ENCODE measurements at places on chromosomes 12 and 14.

DNA sequence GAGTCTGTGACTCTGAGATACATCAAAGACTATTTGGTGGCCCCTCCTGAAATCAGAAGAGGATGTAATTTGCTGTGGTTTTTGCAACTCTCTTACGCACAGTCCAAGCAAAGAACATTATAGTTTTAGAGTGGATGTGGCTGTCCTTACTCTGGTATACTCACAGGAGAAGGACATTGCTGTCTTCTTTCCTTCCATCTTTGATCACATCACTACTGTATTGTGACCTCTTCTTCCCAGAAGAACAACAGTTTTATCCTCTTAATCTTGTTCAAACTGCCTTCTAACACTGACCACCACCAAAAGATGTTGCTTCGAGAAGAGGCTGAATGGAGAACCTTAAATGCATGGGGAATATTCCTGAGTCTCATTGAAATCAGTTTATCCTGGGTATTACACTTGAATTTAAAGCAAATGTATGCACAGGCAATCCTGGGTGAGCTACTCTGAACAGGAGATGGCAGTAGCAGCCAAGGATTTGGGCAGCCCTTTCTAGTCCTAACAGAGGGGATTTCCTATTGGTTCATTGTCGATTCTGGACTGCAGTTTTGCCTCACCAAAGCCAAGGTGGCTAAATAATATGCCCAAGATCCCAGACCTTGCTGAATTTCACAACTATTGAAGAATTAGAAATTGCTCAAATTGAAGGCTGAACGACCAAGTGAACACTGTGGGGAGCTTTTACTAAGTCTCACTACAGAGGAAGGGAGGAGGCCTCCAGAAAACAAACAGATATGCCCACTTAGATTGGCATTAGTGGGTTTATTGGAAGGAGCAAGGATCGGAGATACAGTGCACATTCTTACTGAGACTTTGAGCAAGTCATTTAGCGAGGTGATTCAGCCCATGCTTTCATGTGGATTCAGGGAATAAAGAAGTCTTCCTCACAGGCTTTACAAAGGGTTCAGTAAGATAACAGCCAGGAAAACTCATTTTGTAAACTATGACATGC lies 282.8 kb downstream of the PAWR start:
- peak; percentile 25 for DNase-seq

DNA sequence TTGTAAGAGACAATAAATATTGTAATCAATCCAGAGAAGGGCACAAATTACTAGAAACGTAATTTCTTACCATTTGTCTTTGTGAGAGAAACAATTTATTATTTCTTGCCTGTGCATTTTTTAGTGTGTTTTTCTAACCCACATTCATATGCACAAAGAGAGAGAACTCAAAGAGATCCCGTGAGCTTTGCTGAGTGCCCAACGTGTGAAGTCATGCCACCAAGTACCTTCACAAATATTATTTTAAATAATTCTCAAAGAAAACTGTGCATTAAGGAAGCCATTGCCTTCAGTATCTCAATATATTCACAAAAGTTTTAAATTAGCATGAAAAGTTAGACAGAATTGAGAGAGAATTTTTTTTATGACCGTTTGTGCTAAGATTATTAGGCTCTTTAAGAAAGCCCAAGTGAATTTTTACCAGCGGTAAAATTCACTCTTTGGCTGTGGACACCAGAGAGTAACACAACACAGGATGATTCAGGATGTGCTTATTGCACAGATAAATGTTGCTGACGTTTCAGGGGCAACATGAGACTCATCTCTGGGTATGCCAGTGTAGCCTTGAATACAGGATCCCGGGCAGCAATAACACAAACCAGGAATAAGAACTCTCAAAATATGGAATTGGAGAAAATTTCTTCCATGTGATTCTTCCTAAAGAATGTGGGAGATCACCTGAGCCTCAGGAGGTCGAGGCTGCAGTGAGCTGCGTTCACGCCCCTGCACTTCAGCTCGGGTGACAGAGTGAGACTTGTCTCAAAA lies 2.9 kb downstream of the ARHGDIB start:
- DNase-seq, result no peak

- DNase-seq, result no peak
Observed at GRCh38 chr14:71730471-71730870, 201.8 kb upstream of the RGS6 start.

DNA sequence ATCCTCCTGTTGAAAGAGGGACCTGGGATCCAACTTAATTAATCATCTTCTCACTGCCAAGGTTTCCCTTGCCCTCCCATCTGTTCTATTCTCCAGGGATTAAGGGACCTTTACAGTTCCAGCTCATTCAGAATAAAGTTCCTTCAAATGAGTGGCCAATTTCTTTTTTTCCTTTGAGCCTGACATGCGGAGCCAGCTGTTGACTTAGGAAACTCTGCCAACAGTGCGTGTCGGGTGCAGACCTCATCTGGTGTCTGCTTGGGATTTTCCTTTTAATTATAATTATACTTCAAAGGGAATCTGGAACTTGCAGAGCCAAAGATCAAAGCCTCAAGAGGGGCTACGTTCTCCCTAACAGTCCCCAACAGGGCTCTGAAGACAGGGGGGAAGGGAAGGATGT lies 64.8 kb downstream of the CCDC60 start:
- no peak for DNase-seq

DNA sequence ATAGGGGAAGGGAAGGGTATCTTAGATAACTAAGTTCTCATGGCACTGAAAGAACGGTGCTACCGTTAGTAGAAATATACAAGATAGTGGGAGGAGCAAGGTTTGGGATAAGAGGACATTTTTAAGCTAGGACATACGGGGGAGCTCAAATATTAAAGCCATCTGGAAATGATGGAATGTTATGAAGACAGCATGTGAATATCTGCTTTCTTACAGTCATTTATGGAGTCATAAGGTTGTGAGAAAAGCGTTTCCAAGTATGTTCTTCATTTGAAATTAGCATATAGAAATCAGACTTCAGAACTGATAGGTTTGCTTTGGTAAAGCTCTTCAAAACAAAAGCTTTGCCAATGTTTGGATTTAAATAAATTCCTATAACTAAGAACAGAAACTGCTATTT lies 62.3 kb downstream of the OTOGL start:
- DNase-seq, result no peak

- DNase-seq, result no peak
Observed at GRCh38 chr14:36295642-36296627, 24.5 kb downstream of the MBIP start.

- no peak for DNase-seq
Observed at GRCh38 chr12:14993537-14994266, 20.9 kb downstream of the PDE6H start.

DNA sequence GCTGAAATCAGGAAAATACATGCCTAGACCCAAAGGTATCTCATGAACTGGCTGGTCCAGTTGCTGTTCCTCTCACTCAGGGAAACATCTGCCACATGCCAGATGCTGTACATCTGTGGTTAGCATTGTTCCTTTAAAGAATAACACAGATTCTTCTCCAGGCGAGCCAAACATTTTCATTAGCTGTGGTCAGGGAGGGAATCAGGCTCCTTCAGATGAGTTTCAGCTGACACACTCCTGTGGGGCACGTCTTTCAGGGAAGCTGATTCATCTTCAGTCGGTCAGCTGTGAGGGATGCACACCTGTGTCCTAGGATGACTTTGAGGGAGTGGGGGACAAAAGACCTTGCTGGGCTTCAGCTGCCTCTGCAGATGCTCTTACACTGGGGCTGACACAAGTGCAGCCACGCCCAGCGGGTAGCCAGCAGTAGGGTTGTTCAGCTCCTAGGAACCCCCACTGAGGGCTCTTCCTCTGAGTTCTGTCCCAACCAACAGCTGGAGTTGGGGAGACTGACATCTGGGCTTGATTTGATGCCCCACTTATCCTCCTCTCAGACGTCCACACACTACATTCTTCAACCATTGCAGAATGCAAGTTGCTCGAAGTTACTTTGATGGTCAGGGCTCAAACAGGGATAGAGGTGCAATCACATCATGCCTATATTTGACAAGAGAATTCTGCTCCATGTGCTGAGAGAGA lies 155.0 kb downstream of the NUAK1 start:
- DNase-seq, result no peak

- DNase-seq, result no peak
Observed at GRCh38 chr14:58055497-58056010, 96.5 kb downstream of the ARMH4 start.

DNA sequence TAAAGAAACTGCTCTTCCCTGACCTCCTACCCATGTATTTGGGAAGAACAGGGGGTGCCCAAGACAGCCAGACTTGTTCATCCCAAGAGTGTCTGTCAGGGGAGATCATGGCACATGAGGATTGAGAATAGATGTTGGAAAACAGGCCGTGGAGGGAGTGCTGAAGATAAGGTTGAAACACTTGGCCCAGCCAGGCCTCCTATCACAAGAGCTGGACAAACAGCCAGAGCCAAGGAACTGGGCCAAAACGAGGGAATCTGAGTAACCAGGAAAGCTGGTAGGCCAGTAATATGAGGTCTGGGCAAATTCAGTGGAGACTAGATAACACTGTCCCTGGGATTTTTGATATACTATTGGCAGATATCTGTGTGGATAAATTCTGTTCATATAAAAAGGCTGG lies 161.7 kb downstream of the TMX1 start:
- DNase-seq, result no peak

DNA sequence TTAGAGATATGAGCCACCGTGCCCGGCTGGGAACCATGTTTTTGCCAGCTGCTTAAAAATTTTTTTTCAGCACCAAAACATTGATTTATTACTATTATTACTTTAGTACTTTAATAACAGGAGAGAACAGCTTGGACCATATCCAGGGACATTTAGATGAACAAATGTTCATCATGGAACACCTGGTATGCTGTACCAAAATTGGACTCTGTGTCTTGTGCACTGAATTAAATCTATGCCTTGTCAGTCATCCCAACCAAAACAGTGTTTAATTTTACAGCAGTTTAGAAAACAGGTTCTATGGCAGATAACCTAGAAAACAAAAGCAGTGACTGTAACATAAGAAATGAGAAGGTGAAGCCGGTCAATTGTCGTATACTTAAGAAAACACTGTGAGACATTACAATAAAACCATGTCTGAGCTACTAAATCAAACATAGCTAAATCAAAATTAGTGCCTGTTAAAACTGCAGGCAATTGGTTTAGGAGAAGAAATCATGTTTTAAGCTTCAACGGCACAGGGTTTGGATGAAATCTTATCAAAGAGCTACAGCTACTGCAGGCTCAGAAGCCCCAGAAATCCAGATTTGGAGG lies 58.2 kb upstream of the PYGL start:
- no peak for DNase-seq

GRCh38 chr12:31929027-31929526 lies 30.1 kb upstream of the RESF1 start:
- no peak for DNase-seq

DNA sequence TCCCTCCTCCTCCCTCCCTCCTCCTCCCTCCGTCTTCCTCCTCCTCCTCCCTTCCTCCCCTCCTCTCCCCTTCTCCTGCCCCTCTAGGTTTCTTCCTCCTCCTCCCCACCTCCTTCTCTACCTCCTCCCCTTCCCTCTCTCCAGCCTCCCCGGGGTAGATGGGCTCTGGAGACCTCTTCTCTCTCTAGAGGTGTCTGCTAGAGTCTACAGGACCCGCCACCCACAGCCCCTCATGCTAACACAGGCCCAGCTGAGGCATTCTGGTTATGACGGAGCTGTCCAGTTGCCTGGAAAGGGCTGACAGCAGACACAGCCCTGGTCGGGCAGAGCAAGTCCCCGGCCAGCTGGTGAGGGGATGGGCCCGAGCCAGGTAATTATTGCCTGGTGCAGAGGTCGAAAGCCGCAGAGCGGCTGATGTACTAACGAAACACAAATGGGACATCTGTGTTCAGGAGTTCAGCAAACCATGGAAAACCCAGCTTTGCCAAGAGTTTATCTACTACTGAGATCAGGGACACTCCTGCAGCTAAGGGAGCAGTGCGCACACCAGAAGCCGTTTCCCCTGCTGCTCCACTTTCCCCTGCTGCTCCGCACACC lies 96.2 kb downstream of the PAPOLA start:
- no peak for DNase-seq

DNA sequence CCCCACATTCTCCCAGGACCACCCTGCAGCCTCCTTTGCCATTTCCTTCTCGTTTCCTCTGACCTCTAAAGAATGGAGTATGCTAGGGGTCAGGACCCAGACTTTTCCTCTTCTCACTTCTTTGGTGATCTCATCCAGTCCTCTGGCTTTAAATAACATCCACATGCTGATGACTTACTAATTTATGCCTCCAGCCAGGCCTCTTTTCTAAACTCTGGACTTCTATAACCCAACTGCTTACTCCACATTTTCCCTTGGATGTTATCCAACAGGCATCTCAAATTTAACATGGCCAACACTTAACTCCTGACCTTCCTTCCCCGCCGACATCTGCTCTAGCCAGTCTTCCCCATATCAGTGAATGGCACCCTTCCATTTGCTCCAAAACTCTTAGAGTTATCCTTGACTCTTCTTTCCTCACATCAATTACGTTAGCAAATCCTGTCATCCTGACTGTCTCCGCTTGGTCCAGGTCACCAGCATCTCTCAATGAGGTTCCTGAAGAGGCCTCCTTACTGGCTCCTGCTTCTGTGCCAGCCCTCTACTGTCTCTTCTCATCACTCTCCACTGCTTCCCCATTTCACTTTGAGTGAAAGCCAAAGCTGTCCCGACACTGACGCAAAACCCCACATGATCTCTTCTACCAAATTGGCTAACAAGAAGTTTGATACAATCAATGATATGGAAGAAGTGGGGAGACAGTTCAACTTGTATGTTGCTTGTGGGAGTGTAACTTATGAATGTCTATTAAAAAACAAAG lies 42.7 kb downstream of the TMBIM6 start:
- no peak for DNase-seq

DNA sequence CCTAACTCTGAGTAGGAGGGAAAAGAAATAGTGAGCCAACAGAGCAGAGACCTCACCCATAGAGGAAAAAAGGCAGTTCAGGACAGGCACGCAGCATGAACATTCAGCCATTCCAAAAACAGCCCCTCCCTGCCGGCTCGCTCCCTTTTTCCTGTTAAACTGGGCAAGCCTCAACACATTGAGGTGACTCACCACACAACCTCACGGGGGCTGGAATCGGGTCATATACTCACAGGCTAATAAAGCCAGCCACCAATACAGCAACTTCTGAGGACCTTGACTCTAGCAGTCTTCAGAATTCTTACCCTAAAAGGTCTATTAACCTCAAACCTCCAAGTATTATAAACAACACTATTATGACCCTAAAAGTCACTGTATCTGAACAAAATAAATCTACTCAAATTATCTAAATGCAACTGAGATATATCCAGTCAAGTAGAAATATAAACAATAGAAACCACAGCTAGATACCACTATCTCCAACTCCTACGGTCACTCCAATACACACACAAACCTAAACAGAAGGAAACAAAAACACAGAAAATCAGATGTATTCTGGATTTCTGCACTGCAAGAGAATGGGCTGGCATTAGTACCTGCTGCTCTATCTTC lies 6.3 kb downstream of the YBX3 start:
- DNase-seq, result no peak

DNA sequence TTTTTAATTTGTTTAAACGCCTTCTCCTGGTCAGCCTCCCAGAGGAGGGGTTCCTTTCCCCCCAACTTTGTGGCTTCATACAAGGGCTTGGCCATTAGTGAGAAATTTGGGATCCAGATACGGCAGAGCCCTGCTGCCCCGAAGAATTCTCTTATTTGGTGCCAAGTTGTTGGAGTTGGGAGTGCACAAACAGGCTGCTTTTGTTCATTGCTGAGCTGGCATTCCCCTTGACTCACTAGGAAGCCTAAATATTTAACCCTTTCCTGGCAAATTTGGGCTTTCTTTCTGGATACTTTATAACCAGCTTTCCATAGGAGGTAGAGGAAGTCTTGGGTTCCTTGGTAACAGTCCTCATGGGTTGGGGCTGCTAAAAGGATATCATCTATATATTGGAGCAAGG lies 10.3 kb upstream of the ADAM21 start:
- DNase-seq, result no peak

Measured in GM20000 (cell line).